ENCODE measurements at places on chromosomes 4 and X.

DNA sequence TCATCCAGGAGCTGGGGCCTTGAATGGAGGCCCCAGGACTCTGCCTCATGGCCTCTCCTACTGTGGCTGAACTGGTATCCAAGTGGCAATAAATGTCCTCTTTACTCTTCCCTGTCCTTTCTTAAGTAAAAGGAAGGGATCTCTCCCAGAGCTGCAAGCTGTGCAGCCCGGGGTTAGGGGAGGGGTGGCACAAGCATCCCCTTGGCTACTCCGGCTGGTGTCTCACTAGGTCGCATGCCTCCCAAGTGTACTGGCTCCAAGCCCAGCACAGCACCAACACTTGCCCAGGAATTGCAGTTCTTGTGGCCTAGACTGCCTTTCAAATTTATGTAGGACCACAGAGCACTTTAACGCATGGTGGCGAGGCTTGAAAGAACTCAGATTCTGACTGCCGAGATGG is 44.7 kb upstream of the MED14 start:
- DNase-seq: no peak

DNA sequence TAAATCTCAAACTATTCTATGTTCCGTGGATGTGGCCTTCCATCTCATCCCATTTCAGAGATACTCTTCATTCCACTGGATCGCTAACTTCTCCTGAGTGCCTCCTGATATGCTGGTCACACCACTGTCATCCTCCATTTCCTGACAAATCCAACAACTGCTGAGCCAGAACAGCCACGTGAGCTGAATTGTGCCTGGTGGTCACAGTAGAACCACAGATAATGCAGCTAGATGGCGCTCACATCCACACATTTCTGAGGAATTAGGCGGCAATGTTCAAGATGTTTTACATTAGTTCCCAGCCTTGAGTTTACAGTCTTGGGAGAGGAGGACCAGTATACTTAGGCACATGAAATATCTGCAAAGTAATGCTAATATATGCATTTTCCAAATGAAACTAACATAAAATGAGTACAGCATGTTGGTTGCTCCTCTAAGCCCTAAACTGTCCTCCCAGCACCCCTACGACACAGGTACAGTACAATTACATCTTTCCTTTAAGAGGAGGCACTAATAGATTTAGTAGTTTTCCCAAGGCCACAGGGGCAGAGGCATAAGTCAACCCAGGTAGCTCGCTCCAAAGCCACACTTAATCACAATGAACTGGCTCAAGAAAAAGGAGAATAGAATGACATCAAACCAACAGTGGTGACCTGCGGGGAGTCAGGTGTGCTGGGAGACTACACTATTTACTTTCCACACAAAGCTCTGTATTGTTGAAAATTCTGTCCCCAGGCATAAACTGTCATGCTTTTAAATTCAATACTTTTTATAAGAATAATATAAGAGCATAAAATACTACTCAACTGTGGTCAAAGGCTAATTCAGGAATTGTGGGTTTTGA is 134.2 kb downstream of the CHIC2 start:
- DNase-seq: peak; percentile 19

DNA sequence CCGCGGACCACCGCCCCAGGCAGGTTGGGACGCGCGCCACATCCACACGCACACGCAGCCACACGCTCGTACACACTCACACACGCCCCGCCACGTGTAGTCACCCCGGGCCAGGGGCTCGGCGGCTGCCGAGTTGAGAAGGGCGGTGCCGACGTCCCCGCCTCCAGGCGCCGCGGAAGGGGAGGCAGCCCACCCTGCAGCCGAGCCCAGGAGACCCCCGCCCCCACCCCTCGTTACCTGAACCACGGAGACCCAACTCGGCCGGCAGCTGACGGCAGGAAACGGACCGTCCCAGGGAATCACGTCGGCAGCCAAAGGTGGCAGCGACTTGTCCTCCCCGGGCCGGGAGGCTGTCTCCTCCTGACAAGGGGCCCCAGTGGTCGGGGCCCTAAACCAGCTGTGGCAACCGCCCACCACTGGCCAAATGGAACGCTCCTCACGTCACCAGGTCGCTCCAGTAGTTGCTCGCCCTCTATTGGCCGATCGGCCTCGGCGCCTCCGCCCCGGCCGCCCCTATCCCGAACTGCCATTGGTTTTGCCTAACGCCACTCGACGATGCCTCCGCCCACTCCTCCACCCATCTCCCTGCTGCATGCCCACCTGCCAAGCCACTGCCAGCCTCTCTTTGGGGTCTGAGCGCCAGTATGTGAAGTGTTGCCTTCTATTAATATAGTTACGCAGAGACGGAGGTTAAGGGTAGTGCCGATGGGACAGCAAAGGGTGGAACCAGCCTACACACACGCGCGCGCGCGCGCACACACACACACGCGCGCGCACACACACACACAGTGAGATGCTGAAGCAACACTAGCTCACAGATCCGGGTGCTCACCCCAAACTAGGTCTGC is at the start of gene ZDHHC9:
Gene ZDHHC9, minus strand, starts transcription at position 428 of the 848 bp plus-strand sequence. CDS start 1,941 bp downstream, outside the sequence.
- DNase-seq: peak; percentile 74

DNA sequence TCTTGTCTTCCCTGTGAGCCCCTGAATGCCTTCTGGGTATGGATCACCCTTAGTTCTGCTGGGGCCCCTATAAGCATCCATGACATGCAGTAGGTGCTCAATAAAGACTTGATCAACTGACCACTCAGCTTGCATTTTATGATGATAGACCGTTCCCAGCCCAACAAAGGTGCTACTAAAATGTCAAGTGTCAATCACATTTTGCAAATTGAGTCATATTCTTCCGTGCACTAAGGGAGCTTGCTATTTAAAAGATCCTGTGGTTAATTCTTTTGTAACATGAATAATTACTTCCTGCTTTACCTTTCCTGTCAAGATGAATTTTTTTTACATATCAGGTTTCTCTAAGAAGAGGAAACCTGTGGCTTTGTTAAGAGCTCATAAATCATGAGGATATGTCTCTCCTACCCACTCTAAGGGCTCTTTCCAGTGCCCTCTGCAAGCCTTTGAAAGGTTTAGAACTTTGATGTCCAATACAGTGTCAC is 47.6 kb downstream of the SH3KBP1 start:
- no peak for DNase-seq

DNA sequence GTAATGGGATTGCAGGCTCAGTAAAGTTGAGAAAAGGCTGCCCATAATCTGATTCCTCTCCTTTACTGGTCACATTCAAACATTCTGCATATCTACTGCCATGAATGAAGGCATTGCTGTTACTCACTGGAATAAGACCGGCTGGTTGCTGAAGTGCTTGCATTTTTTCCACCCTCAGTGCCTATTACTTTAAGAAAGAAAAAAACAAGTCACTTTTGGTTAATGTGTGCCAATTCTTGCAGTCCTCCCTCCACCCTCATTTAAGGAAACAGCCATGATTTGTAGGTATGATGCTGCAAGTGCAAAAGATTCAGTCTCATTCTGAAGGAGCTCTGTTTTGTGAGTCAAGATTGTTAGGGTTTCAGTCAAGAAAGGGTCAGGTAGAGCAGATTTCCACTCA is 94.9 kb downstream of the EMCN start:
- DNase-seq: no peak

- no peak for DNase-seq
Measured at GRCh38 chrX:8960957-8961468, 72.9 kb downstream of the FAM9B start.

GRCh38 chrX:140933016-140933415 is 69.4 kb upstream of the SPANXB1 start:
- no peak for DNase-seq

- DNase-seq: no peak
Measured at GRCh38 chr4:2572076-2572475, 35.6 kb downstream of the FAM193A start.

- no peak for DNase-seq
Measured at GRCh38 chr4:186019269-186019668, 49.7 kb upstream of the TLR3 start.

DNA sequence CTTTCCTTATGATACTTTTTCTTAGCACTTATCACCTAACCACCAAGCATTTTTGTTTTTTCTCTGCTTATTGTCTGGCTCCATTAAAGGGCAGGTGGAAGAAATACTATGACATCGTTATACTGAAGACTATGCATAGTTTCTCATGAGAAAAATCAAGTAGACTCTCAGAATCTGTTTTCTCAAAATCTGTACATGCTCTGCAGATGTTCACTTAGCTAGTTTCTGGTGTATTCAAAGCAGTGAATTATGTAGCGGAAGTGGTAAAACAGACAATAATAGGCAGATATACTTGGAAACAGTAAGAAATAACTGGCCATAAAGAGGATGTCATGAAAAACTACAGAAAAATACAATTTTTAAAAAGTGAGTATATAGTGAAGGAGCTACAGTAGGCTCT is 146.0 kb downstream of the STIM2 start:
- DNase-seq: no peak

- no peak for DNase-seq
Measured at GRCh38 chr4:86717651-86718050, 123.5 kb downstream of the PTPN13 start.

- DNase-seq: no peak
Measured at GRCh38 chr4:83040269-83040668, 5.3 kb downstream of the COPS4 start.

Measured in activated CD4-positive, alpha-beta T cell treated with anti-CD3 and anti-CD28 coated beads for 1 hour (primary cell).